A549 (cell line): ENCODE measurements at places on chromosomes 4 and X.

- no peak for DNase-seq
Measured at GRCh38 chr4:165293061-165293460, 34.4 kb upstream of the MSMO1 start.

DNA sequence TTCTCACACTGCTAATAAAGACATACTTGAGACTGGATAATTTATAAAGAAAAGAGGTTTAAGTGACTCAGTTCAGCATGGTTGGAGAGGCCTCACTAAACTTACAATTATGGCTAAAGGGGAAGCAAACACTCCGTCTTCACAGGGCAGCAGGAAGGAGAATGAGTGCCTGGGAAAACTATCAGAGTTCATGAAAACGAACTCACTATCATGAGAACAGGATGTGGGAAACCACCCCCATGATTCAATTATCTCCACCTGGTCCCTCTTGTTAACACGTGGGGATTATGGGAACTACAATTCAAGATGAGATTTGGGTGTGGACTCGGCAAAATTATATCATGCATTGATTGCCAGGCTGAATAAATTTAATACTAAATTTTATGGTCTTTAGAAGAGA lies 592.7 kb downstream of the GRXCR1 start:
- no peak for DNase-seq

DNA sequence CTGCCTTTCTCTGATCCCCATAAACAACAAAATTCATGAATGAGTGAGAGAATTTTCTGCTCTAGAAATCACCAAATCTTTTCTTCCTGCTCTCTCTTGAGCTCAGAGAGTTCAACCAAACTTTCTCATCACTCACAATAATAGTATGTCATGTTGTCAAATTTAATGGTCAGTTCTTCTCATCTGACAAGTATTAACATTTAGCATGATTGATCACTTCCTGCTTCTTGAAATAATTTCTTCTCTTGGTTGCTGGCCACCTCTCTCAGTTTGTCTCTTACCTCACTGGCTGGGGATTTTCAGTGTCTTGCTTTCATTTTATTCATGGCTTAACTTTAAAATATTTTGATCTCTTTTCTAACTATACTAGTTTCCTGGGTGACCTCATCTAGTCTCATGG lies 25.5 kb upstream of the FGF5 start:
- DNase-seq: no peak

DNA sequence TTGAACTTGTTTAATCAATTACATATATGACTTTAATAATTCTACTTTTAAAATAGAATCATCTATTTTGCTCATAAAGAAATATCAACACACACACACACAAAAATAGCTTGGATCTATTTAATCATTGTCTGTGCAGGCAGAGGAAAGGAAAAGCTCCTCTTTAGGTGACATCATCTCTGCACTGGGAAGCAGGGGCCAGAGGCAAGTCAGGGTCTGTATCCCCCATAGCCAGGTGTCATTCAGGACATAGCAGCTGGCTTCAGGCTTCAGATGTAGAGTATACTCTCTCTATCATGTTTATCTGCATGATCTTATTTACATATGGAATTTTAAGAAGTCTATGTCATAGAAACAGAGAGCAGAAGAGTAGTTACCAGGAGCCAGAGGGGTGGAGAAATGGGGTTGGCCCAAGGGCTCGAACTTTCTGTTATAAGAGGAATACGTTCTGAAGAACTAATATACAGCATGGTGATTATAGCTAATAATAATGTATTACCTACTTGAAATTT lies 110.4 kb upstream of the LDB2 start:
- no peak for DNase-seq

DNA sequence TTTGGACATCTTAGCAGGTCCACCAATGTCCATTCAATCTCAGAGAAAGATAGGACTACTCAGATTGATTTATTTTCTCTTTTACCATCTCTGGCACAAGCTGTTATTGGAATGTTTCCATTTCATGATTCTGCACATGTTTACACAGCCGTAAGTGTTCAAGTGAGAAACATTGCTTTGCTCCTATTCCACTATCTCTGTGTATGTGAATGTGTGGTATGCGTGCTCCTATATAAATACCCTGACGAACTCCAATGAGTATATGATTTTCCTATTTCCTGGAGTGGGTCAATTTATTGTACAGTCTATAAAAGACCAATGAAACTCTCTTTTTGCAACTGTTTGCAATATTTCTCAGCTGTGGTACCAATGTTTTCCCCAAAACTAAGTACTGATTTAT lies 221.0 kb upstream of the GALNT7 start:
- no peak for DNase-seq

DNA sequence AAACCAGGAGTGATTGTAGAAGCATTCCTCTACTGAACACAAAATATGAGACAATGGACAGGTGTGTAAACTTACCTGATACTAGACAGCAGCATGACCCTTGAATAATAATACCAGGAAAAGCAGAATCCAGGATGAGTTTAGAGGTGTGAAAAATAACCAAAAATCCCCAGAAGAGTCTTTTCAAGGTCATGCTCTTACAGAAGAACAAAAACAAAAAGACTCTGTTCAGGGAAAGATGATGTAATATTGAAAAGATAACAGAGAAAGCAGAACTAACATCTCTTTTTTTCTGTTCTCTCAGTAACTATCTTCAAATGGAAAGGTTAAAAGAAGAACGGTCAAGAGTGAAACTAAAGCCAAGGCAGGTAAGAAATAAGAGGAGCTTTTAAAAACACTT lies 14.0 kb upstream of the ARHGAP10 start:
- DNase-seq: no peak

DNA sequence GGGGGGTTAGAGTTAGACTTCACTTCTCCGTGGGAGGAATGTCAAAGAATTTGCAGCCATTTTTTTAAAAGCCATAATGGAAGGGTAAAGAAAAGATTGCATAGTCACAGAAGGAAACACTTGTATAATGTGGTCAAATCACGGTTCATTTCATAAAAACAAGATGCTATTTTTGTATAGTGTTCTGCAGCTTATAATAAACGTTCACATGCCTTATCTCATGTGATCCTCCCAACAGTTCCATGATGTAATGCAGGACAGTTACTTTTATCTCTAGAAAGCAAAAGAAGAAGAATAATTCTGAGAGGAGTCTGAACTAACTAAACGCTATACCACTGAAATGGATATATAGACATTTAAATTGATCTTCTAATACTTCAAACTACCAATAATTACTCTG lies 71.3 kb upstream of the CAMK2D start:
- no peak for DNase-seq

GRCh38 chr4:23038626-23039491 lies 346.1 kb downstream of the GBA3 start:
- no peak for DNase-seq

GRCh38 chrX:78314561-78314960 lies 12.8 kb downstream of the CYSLTR1 start:
- DNase-seq: no peak

GRCh38 chrX:47992095-47992380 lies 11.8 kb downstream of the ZNF182 start:
- no peak for DNase-seq

- DNase-seq: no peak
Measured at GRCh38 chr4:183441276-183441675, 3.2 kb upstream of the CDKN2AIP start.

DNA sequence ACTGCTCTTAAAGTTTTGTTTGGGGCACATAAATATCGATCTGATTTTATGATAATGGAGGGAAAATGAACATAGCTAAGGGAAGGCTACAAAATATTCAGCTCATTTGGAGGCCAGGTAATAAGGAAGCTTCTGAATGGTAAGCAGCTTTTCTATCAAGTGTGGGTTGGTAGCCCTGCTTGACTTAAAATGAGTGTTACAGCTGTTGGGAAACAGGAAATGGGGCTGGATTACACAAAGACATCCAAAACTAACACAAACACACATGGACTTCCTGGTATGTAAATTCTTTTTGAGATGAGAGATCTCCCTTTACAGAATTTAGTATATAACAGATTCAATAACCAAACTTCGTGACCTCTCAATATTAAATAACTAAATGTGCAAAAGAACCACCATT lies 58.0 kb downstream of the FGF16 start:
- DNase-seq: no peak

- peak; percentile 3 for DNase-seq
Measured at GRCh38 chr4:130808492-130808891, 1712.5 kb downstream of the C4orf33 start.

DNA sequence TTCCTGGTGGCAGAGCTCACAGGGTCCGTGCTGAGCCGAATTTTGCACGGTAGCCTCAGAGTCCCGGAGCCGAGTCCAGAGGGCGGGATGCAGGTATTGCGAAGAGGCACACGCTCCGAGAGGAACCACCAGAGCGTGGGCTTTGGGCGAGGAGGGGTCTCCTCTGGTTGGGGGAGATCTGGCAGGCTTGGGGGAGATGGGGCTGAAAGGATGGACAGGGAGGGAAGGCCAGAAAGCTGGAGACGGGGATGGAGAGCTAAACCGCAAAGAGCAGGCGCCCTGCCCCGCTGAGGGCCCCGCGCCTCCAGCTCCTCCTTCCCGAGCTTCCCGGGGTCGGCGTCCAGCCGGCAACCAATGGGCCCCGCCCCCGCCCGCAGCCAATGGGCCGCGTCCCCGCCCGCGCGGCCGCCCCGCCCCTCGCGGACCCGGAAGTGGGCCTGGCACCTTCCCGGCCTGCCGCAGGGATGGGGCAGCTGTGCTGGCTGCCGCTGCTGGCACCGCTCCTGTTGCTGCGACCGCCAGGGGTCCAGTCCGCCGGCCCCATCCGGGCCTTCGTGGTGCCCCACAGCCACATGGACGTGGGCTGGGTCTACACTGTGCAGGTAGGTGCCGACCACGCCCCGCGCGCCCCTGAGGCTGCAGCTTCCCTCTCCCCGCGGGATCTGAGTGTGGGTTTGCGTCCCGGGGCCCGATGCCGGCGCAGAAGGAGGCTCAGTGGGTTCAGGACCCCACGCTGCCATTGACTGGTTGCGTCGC lies at the start of gene MAN2B2:
MAN2B2 (plus strand) TSS at position 443 of the 756 bp plus-strand sequence; CDS start at position 465, 22 bp downstream.
- peak; percentile 78 for DNase-seq

DNA sequence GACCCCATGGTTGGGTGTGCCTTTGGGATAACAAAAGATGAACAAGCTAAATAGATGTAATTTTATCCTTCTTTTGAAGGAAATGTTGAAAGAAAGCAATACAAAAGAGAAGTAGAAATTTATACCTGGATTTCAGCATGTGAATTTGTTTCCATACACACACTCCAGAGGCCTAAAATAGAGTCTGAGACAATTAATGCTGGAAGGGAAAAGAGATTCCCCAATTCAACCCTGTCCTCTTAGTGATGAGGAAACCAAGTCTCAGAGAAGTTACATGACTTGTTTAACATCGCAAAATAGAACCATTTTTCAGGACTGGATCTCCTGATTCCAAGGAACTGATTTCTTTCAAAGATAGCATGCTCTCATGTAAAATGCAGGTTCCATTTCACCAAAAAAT lies 37.3 kb upstream of the MYOZ2 start:
- no peak for DNase-seq

DNA sequence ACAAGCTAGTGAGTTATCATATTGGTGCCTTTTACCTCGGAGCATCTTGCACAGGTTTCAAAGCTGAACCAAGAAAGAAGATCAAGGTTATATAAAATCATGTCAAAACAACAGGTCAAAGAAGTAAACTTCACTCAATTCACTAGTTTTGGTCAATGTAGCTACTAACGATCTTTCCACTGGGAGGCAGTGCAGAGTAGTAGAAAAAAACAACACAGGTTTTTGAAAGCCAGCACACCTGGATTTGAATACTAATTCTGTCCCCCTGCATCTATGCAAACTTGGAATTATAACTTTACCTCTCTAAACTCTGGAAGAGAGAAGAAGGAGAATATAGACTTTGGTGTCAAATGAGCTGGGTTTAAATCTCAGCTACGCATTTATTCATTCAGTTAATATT lies 266.1 kb downstream of the GRIA3 start:
- peak; percentile 1 for DNase-seq

GRCh38 chrX:73965833-73966232 lies 338.1 kb upstream of the ZCCHC13 start:
- no peak for DNase-seq

GRCh38 chr4:123397144-123398065 lies 810 bp downstream of the SPRY1 start:
- DNase-seq: peak; percentile 41

DNA sequence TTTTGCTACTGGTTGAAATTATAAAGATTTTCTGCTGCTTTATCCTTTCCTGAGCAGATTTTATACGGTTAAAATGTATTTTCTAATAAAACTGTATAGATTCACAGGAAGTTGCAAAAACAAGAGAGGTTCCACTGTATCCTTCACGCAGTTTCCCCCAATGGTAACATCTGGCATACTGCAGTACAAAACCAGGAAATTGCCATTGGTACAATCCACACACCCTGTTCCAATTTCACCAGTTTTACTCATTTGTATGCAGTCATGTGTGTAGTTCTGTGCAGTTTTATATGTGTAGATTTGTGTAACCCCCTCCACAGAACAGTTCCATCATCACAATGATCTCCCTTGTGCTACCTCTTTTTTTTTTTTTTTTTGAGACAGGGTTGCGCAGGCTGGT lies 20.0 kb downstream of the DDX3X start:
- no peak for DNase-seq

GRCh38 chrX:110374559-110374958 lies 15.9 kb downstream of the RTL9 start:
- no peak for DNase-seq

- DNase-seq: no peak
Measured at GRCh38 chrX:38236901-38237615, 16.4 kb upstream of the SRPX start.

GRCh38 chr4:139563515-139563914 lies 7.5 kb upstream of the SETD7 start:
- DNase-seq: no peak

- DNase-seq: peak; percentile 61
Measured at GRCh38 chr4:17447675-17448298, 64.1 kb downstream of the QDPR start.

DNA sequence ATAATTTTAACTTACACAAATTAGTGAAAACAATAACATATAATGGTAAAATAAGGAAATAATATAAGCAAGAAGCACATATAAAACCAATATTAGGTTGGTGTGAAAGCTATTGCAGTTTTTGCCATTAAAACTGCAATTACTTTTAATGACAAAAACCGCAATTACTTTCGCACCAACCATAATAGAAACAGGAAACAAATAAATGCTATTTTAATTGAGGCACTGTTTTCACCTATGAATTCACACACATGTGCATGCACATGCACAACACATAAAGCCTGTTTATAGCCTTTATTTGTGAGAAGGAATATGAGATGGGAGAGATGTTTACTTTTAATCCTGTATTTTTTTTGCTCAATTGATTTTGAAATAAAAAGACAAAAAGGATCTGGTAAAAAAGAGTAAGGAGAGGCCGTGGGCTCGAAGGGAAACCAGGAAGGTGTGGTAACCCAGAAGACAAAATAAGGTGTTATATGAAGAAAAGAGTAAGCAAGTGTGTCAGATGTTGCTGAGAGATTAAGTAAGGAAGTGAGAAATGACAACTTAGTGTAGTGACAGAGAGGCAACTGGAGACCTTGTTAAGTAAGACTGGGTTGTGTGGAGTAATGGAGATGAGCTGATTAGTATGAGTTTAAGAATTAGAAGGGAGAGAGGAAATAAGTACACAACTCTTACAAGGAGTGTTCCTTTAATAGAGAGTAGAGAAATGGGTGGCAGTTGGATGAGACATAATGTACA lies 69.0 kb downstream of the KLHL13 start:
- DNase-seq: no peak

GRCh38 chrX:72127332-72127731 lies 4.4 kb downstream of the RTL5 start:
- DNase-seq: no peak
